Naive thymus-derived CD8-positive, alpha-beta T cell (primary cell): ENCODE measurements at places on chromosomes 11 and 22.

GRCh38 chr11:8285796-8286195 lies 22.1 kb upstream of the LMO1 start:
- H3K27me3 ChIP-seq = peaks cover 12% of the 10 kb centered on the region
- no peaks in the 10 kb centered on the region for H3K4me1 ChIP-seq

GRCh38 chr11:38646382-38646781 lies 2048.3 kb upstream of the RAG2 start:
- H3K4me1 ChIP-seq = no peaks in the 10 kb centered on the region
- H3K27me3 ChIP-seq = no peaks in the 10 kb centered on the region
- no peak overlapping the region for H3K27ac ChIP-seq
- H3K4me3 ChIP-seq = no peak overlapping the region
- H3K36me3 ChIP-seq = no peaks in the 10 kb centered on the region
- DNase-seq = no peak

DNA sequence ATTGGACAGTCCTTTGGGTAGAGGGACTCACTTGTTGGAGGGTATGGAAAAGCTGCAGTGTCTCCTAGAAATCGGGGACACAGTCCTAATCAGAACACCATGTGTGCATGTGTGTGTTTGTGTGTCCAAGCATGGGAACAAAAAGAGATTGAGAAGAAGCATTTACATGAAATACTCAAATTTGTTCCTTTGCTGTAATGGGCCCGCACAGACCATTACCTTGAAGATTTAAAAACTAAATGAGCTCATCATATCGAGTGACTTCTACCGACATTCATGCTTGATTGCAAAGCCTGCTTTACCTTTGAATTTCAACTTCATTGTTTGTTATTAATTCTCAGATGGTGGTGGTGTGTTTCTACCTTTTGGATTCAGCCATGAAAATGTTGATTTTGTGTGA lies 106.9 kb downstream of the ZBTB16 start:
- H3K36me3 ChIP-seq = no peaks in the 10 kb centered on the region
- no peaks in the 10 kb centered on the region for H3K27me3 ChIP-seq
- no peak for DNase-seq

- H3K4me3 ChIP-seq = no peak overlapping the region
- no peak for DNase-seq
- no peaks in the 10 kb centered on the region for H3K27me3 ChIP-seq
- H3K27ac ChIP-seq = no peak overlapping the region
- no peaks in the 10 kb centered on the region for H3K36me3 ChIP-seq
Observed at GRCh38 chr11:84316866-84317555, 1030.8 kb upstream of the CCDC90B start.

DNA sequence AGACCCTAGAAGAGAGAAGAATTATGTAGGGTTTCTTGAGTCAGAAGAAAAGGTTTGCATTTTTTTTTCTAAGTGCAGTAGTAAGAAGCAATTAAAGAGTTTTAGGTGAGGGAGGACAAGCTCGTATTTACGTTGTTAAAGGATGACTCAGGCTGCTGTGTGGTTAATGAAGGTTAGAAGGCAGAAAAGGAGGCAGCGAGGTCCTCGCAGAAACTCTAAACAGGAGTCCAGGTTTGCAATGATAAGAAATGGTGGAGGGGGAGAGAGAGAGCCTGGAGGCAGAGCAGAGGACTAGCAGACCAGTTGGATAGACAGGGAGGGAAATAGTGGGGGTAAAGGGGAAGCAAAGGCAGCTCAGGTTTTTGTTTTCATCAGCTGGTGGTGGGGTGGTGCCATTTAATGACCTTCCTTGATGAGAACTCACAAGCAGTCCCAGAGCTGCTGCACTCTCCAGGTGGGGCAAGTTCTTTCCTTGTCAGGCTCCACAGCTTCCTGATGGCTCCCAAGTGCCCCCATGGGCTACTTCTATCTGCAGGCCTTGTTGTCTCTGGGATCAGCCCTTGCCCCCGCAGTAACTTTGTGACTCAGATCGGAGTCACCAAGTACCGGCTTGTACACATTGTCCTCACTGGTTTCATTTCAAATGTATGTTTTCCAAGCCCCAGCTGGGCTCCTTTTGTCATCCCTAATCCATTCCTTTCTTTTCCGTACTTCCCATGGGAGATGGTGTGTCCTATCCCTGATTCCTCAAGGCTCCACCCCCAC lies 8.3 kb upstream of the INSC start:
- no peaks in the 10 kb centered on the region for H3K4me1 ChIP-seq
- H3K27ac ChIP-seq = no peak overlapping the region
- DNase-seq = no peak
- no peaks in the 10 kb centered on the region for H3K36me3 ChIP-seq
- no peaks in the 10 kb centered on the region for H3K27me3 ChIP-seq
- no peak overlapping the region for H3K4me3 ChIP-seq

DNA sequence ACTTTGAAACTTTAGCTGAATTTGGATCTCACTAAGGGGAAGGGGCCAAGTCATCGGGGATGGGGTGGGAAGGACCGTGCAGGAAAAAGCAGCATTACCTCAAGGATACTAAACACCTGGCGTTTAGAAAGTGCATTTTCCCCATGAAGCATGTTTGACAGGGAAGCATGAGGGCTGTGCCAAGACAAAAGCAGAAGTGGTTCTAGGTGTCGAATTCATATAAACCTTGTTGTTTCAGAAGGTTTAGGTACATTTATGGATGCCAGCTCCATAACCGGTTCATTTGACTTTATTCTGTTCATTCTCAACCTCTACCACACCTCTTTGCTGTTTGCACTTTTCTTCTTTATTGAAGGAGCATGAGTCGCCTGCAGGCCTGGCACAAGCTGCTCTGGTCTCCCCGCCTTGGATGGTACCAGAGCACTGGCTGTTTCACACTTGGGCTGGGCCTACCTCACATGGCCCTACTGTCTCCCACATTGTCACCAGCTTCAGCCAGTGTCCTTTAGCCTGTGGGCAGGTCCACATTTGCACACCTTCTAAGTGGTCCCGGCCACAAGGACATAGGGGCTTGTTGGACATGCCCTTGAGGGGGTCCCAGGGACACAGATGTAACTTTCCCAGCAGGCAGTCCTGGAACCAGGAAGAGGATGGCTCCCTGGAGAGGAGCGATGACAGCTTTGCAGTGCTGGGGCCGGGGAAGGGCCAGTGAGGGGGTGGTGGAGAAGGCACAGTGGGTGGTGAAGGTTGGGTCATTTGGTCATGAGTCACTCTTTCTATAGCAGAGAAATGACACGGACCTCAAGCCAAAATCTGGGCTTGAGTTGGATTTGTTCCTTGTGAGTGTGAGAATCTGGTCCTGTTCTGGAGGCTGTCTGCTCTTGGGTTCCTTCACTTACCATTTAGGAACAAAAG lies 3.2 kb upstream of the ST14 start:
- H3K4me3 ChIP-seq = no peak overlapping the region
- no peaks in the 10 kb centered on the region for H3K36me3 ChIP-seq
- no peak for DNase-seq
- H3K27ac ChIP-seq = no peak overlapping the region
- H3K27me3 ChIP-seq = peaks cover 37% of the 10 kb centered on the region
- H3K4me1 ChIP-seq = peaks cover 21% of the 10 kb centered on the region

GRCh38 chr11:46006418-46007070 lies 84.1 kb downstream of the LARGE2 start:
- H3K4me3 ChIP-seq = no peak overlapping the region
- no peaks in the 10 kb centered on the region for H3K27me3 ChIP-seq
- H3K4me1 ChIP-seq = peaks cover 2% of the 10 kb centered on the region
- no peak overlapping the region for H3K27ac ChIP-seq

GRCh38 chr11:125925247-125925740 lies 20.6 kb upstream of the VSIG10L2 start:
- H3K36me3 ChIP-seq = no peaks in the 10 kb centered on the region
- DNase-seq = no peak
- no peak overlapping the region for H3K27ac ChIP-seq
- H3K4me3 ChIP-seq = no peak overlapping the region

DNA sequence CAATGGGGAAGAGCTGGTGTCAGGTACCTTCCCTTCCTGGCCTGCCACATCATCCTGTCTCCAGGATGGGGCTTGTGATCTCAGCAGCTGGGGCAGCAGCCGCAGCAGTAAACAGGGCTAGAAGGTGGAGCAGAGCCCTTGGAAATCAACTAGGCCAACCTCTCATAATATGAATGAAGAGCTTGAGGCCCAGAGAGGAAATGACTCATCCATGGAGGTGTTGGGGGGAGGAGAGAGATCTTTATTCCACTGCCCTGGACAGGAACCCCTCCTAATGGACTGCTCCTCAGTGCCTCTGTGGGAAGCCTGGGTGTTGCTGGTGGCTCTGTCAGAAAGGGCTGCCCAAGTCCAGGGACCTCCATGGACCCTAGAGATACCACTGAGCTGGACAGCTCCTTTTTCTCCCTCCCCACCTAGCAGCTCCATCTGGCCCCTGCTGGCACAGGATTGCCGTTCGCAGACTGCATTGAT lies 111.8 kb downstream of the OSBP2 start:
- no peak for DNase-seq
- peaks cover 7% of the 10 kb centered on the region for H3K4me1 ChIP-seq
- H3K36me3 ChIP-seq = no peaks in the 10 kb centered on the region
- peaks cover 27% of the 10 kb centered on the region for H3K27me3 ChIP-seq
- no peak overlapping the region for H3K27ac ChIP-seq

DNA sequence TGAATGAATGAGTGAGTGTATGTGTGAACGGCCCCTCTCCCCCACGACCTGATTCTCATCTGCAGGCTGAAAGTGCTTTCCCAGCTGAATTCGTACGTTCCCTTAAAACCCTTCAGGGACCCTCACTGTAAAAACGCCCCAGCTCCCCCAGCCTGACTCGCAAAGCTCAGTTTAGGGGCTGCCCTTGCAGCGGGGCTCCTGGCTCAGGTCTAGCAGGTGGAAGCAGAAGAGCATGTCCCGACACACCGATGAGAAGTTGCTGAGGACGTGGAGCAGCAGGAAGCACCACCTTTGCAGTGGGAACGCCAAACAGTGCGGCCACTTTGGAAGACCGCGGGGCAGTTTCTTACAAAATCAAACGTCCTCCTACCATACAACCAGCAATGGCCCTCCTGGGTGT lies 3.6 kb upstream of the MRPL23 start:
- H3K4me3 ChIP-seq = no peak overlapping the region
- H3K27me3 ChIP-seq = no peaks in the 10 kb centered on the region
- peaks cover 10% of the 10 kb centered on the region for H3K4me1 ChIP-seq
- H3K36me3 ChIP-seq = no peaks in the 10 kb centered on the region

GRCh38 chr11:118343981-118344515 lies at the start of gene CD3G:
TSS of gene CD3G (plus strand) at chr11:118344344. CDS start at chr11:118344424, 80 bp downstream.
- H3K4me1 ChIP-seq = peaks cover 55% of the 10 kb centered on the region
- peaks cover 42% of the 10 kb centered on the region for H3K36me3 ChIP-seq
- H3K4me3 ChIP-seq = peak within 1 kb of the TSS; percentile 95
- H3K27me3 ChIP-seq = no peaks in the 10 kb centered on the region

DNA sequence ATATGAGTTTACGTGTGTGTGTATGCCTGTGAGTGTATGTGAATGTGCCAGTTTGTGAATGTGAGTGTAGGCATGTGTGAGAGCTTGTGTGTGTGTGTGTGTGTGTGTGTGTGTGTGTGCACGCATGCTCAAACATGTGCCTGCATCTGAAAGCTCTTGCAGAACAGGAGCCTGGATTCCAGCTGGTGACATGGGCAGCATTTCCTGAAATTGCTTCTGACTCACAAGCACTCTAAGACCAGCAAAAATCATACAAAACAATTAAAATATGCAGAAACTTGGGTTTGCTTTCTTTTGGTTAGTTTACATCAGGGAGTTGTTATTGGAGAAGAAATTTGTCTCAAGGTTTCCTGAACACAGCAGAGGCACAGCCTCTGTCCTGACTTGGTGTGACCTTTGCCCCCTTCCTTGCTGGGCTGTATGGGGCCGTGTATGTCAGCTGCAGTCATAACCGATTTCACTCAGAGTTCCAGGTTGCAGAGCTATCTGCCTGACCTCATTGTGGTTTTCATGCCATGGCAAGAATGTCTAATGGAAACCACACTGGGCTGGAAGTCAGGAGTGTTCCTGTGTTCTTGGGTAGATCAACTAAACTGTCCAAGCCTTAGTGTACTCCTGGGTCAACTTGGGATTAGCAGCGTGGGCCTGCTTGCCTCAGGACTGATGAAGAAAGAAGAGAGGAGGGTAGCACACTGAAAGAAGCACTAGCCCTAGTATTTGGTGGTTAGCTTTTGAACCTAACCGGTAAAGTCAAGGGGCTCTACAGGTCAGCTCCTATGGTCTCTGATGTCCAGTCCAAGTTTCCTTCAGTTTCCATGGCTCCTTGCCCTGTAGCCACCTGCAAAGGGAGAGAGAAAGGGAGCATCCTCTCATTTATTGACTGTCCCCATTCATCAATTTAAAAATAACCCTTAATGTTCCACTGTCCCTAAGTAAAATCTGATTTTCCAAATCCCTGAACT lies 143.7 kb downstream of the SNX19 start:
- DNase-seq = no peak
- no peaks in the 10 kb centered on the region for H3K4me1 ChIP-seq
- H3K4me3 ChIP-seq = no peak overlapping the region
- H3K27me3 ChIP-seq = peaks cover 1% of the 10 kb centered on the region
- no peak overlapping the region for H3K27ac ChIP-seq

DNA sequence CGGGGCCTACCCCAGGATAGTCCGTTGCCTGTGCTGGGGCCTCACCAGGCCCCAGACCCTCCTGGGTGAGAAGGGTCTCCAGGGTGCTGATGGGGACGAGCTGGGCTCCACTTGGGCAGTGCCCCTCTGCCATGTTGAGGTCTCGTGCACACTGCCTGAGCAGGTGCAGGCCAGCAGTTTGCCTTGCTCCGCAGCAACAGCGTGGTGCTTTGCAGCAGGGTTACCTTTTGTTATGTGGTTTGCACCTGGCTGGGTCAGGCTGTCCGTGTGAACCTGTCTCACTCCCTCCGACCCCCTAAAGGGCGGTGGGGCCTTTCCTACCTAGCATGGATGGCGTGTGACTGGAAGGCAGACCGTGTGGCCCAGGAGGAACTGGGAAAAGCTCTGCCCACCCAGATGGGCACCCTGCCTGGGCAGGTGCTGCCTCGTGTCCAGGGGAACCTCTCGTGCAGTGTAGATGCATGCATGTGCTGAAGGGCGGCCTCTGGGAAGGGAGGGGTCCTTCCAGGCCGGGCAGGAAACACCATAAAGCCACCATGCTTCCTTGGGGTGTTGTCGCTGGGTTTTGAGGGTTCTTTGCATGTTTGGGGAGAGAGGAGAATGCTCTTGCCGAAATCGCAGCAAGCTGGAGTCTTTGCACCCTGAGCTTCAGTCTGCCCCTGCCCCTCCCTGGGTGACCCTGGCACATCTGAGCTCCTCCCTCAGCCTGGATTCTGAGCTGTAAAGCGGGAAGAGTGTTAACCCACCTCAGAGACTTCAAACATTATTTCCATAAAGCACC lies 75.4 kb upstream of the PPARA start:
- H3K4me1 ChIP-seq = peaks cover 45% of the 10 kb centered on the region
- peak overlapping the region; percentile 7 for H3K4me3 ChIP-seq
- H3K27me3 ChIP-seq = no peaks in the 10 kb centered on the region

GRCh38 chr11:75214411-75214821 lies 26.2 kb upstream of the TPBGL start:
- H3K27ac ChIP-seq = no peak overlapping the region
- H3K4me1 ChIP-seq = no peaks in the 10 kb centered on the region
- peaks cover 37% of the 10 kb centered on the region for H3K27me3 ChIP-seq
- H3K36me3 ChIP-seq = no peaks in the 10 kb centered on the region
- DNase-seq = peak; percentile 68

GRCh38 chr11:110573411-110573810 lies 138.8 kb downstream of the ARHGAP20 start:
- H3K27ac ChIP-seq = no peak overlapping the region
- no peaks in the 10 kb centered on the region for H3K4me1 ChIP-seq
- DNase-seq = no peak
- H3K36me3 ChIP-seq = no peaks in the 10 kb centered on the region
- no peak overlapping the region for H3K4me3 ChIP-seq

GRCh38 chr22:20881231-20881630 lies 22.4 kb downstream of the SNAP29 start:
- peaks cover 78% of the 10 kb centered on the region for H3K36me3 ChIP-seq
- no peaks in the 10 kb centered on the region for H3K4me1 ChIP-seq
- no peak for DNase-seq
- no peak overlapping the region for H3K27ac ChIP-seq

GRCh38 chr11:134750619-134751018 lies 338.6 kb upstream of the B3GAT1 start:
- H3K4me1 ChIP-seq = no peaks in the 10 kb centered on the region
- H3K4me3 ChIP-seq = no peak overlapping the region
- no peak for DNase-seq
